ENCODE measurements at places on chromosomes 16 and 17. TPM values are rescaled to one million over a fixed set of nuclear protein-coding genes. Genes with fewer than 3 reads are reported as not detected.

The MRPL10 gene
- 51.8 TPM for total RNA-seq

The ITGAD gene
- not detected for total RNA-seq

- H3K4me1 ChIP-seq = peaks cover 10% of the 10 kb centered on the region
- H3K27me3 ChIP-seq = no peaks in the 10 kb centered on the region
- H3K4me3 ChIP-seq = no peak overlapping the region
- no peak overlapping the region for H3K27ac ChIP-seq
- DNase-seq = no peak
Measured at GRCh38 chr17:63579633-63580032, 21.1 kb upstream of the TACO1 start.

- DNase-seq = no peak
- H3K27ac ChIP-seq = no peak overlapping the region
- H3K4me3 ChIP-seq = no peak overlapping the region
- no peaks in the 10 kb centered on the region for H3K36me3 ChIP-seq
- no peaks in the 10 kb centered on the region for H3K4me1 ChIP-seq
- no peaks in the 10 kb centered on the region for H3K27me3 ChIP-seq
Measured at GRCh38 chr17:68587847-68588246, 13.3 kb downstream of the FAM20A start.

Measured in right atrium auricular region (tissue), 2 donors.